Mononuclear cell (primary cell): ENCODE measurements at places on chromosomes 4 and X. TPM values are rescaled to one million over a fixed set of nuclear protein-coding genes. Genes with fewer than 3 reads are reported as not detected.

PNMA5 gene
- not detected for total RNA-seq

TXK gene
- 74.9 TPM for total RNA-seq

GC gene
- total RNA-seq = not detected

MAGEA4 gene
- total RNA-seq = 0.31 TPM

CT45A1 gene
- not detected for total RNA-seq

SCRG1 gene
- total RNA-seq = not detected

TEX13D gene
- not detected for total RNA-seq

ANOS1 gene
- total RNA-seq = under 0.01 TPM

HPSE gene
- 9.4 TPM for total RNA-seq

KCNE5 gene
- total RNA-seq = not detected

HSFX3 gene
- total RNA-seq = not detected

PHOX2B gene
- 0.10 TPM for total RNA-seq

LRP2BP gene
- total RNA-seq = 4.5 TPM

BBS12 gene
- 1.3 TPM for total RNA-seq

NUP62CL gene
- 2.3 TPM for total RNA-seq

CCDC149 gene
- 2.5 TPM for total RNA-seq

DCAF8L1 gene
- total RNA-seq = not detected

GPC3 gene
- 0.31 TPM for total RNA-seq

ADH1B gene
- not detected for total RNA-seq

PRDM8 gene
- total RNA-seq = 4.8 TPM

APOOL gene
- total RNA-seq = 8.6 TPM

RASL11B gene
- total RNA-seq = 0.31 TPM

F11 gene
- not detected for total RNA-seq

TDO2 gene
- not detected for total RNA-seq

NR3C2 gene
- total RNA-seq = 29.1 TPM

PRRG3 gene
- total RNA-seq = not detected
